ENCODE measurements at places on chromosomes 12 and 14.
A peak's percentile ranks its signal among the peaks of the same experiment; 100 is the strongest.

DNA sequence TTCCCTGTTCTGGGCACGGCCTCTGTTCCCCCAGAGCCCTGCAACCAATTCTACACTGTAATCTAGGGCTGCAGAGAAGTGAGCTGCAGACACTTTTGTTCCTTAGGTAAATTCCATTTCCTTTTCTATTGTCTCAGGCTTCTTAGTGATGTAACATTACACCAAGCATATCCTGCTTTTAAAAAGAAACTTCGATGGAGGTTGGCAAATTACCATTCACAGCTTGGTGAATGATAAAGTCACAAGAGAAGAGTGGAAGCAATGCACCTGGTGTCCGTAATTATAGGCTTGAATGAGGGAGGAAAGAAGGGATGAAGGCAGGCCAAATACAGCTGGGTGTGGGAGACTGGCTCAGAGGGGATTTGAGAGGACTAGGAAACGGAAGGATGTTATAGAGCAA is 68.6 kb downstream of the PPM1A start:
- DNase-seq: no peak

- peak; percentile 41 for DNase-seq
Observed at GRCh38 chr14:98957211-98958047, 314.6 kb downstream of the BCL11B start.

DNA sequence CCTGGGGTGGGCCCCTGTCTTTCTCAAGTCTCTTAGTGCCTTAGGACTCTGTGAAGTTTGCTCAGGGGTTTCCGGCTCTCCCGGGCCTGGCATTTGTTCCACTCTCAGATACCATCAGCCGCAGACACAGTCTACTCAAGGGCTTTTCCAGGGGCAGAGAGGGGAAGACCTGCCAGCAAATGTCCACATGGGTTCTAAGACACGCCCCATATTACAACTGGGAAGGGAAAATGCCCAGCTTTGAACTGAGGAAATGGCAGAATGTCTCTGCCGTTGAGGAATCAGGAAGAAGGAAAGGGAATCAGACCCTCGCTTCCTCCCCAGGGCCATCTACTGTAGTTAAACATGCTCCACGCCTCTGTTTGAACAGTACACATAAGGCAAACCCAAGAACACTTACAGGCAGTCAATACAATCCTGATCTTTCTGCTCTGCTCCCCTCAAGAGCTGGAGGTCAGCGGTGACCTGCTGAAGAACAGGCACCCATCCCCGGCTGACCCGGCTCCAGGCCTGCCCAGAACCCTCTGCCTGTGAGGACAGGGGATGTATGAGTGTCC is 7.9 kb downstream of the CCDC85C start:
- peak; percentile 10 for DNase-seq

GRCh38 chr12:89247967-89248366 is 104.3 kb downstream of the DUSP6 start:
- DNase-seq: no peak

DNA sequence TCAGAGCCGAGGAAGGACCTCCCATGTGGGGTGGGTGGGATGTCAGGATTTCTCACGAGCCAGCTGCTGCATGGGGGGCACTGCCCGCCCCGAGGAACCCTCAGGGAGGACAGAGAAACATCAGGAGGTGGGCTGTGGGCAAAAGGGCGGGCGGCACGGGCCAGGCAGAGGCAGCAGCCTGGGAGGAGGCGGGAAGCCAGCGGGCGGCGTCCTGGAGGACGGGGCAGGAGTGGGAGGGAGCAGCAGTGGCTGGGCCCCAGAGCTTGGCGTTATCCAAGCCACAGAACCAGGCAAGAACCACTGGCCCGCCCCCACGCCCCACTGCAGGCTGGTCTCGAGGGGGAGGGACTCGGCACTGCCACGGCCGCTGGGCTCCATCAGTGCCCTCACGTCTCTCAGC is 2.4 kb downstream of the C14orf180 start:
- DNase-seq: no peak

GRCh38 chr14:102282751-102283465 is 22.1 kb downstream of the MOK start:
- no peak for DNase-seq

GRCh38 chr12:70365648-70366518 is at the start of gene KCNMB4:
KCNMB4 (plus strand) TSS chr12:70366290; CDS start chr12:70366735, 445 bp downstream.
- peak; percentile 52 for DNase-seq

Data from HT-29 (cell line).